ENCODE measurements at places on chromosomes 4 and X. TPM values are rescaled to one million over a fixed set of nuclear protein-coding genes. Genes with fewer than 3 reads are reported as not detected.

The TRIM61 gene
- total RNA-seq = not detected

The CYSLTR1 gene
- total RNA-seq = not detected

The HPGDS gene
- 3.5 TPM for total RNA-seq

The FGFBP2 gene
- 2.2 TPM for total RNA-seq

- DNase-seq = no peak
These were observed 5.8 kb upstream of the CCNG2 start for GRCh38 chr4:77151241-77151640.

- DNase-seq = no peak
These were observed 395.2 kb downstream of the SPOCK3 start for GRCh38 chr4:166838975-166839614.

DNA sequence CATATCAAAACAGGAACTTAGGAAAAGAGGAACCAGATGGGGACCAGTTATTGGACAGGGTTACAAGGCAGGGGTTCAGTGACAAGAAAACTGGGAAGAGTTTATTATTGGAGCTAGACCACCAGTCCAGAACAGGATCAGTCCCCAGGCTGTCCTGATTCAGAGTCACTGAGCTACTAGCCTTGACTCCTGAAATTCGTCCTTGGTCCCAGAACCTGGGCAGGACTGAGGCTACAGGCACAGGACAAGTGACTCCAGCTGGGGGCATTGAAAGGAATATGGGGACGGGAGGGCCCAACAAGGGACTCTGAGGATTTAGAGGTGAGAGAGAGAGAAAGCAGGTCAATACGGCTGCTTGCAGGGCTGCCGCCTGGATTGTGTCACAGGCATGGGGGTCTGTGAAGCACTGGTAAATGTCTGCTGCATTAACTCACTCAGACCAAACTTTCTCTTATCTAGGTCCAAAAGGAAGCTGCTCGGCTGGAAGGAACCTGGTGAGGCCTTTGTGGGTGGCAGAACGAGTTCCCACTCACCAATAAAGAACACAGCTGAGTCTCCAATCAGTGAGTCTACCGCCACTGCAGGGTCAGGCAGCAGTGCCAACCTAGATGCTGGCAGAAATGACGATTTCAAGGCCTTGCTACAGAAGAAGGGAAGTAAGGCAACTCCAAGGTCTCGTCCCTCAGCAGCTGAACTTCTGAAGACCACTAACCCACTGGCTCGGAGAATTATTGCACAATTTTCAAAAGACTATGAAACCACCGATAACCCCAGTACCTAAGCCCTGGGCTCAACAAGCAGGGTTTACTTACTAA, 11.3 kb upstream of the RTL5 start:
- DNase-seq = no peak

- peak; percentile 47 for DNase-seq
These were observed 132.7 kb downstream of the ARHGAP24 start for GRCh38 chr4:85607624-85608023.

DNA sequence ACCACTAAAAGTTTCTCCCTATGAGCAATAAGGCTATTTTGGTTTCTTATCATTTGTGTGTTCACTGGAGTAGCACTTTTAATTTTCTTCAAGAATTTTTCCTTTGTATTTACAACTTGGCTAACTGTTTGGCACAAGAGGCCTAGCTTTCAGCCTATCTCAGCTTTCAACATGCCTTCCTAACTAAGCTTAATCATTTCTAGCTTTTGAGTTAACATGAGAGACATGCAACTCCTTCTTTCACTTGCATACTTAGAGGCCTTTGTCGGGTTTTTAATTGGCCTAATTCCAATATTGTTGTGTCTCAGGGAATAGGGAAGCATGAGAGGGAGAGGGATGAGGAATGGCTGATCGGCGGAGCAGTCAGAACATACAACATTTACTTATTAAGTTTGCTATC, 349.8 kb downstream of the OPHN1 start:
- no peak for DNase-seq

DNA sequence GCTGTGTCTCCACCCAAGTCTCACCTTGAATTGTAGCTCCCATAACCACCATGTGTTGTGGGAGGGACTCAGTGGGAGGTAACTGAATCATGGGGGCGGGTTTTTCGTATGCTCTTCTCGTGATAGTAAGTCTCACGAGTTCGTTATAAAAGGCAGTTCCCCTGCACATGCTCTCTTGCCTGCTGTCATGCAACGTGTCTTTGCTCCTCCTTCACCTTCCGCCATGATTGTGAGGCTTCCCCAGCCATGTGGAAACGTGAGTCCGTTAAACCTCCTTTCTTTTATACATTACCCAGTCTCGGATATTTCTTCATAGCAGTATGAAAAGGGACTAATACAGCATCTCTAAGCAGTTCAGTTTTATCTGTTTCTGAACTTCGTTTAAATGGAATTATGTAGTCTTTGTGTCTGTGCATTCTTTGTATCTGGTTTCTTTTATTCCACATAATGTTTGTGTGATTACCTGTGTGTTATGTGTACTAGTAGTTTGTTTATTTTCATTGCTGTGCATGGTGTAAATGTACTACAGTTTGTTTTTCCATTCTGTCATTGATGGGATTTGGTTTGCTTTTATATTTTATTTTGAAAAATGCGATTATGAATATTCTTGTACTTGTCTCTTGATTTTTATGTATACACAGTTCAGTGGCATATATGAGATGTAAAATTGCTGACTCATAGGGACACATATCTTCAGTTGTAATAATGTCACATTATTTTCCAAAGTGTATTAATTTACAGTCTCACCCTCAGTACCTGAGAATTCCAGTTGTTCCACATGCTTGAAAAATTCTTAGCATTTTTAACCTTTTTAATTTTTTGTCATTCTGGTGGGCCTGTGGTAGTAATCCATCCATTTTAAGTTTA, 304.9 kb downstream of the GBA3 start:
- no peak for DNase-seq

GRCh38 chr4:179586460-179586859, 2144.2 kb upstream of the AGA start:
- DNase-seq = no peak
